ENCODE measurements at places on chromosomes 3 and 15.

DNA sequence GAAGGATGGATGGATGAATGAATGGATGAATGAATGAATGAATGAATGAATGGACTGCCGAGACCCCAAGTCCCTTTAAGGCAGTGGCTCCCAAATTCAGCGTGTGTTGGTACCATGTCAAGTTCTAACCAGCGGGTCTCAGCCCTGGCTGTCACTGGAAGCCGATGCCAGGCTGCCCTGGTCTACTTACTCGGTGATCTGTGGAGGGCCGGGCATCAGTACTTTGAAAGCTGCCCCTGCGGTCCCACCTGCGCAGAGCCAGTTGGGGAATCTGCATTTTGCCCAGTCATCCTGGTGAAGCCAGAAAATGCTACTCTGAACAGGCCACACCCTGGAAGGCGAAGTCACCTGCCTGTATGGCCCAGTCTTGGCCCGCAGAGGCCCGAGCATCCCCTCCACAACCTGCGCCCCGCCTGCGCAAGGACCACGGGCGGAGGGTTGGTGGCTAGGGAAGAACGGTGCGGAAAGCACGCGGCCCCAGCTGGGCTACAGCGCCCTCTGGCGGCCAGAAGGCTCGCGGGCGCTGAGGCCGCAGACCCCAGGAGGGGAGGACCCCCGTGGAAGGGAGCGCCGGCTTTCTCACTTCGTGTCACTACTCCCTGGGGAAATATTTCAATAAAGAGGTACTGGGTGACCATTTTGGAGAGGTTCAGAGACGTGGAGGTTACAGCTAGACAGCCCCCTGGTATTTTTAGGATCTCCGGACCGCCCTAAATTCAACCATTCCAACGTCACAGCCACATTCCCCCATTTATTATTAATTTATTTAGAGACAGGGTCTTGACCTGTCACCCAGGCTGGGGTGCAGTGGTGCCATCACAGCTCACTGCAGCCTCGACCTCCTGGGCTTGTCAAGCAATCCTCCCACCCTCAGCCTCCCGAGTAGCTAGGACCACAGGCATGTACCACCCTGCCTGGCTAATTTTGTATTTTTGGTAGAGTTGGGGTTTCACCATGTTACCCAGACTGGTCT is 34.9 kb downstream of the PRKCD start:
- DNase-seq: peak; percentile 36

GRCh38 chr15:85960381-85960780 is 119.3 kb upstream of the AGBL1 start:
- DNase-seq: no peak

- DNase-seq: no peak
Observed at GRCh38 chr3:81601707-81602305, 159.6 kb downstream of the GBE1 start.

- DNase-seq: no peak
Observed at GRCh38 chr3:39541917-39542329, 74.4 kb downstream of the MOBP start.

DNA sequence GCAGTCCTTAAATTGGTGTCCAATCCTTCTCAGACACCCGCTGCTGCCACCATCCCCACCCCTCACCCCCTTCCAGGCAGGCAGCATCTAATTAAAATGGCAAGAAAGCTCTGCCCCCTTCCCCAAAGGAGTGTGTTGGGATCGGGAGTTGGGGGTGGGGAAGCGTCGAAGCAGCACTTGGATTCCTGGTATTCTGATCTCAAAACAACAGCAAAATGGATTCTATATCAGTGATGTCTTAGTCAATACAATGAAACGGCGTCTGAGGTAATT is 1.4 kb downstream of the TNIK start:
- DNase-seq: no peak
